ENCODE measurements at places on chromosomes 4 and X.

- DNase-seq = no peak
Measured at GRCh38 chr4:1195891-1196401, 23.6 kb upstream of the SPON2 start.

DNA sequence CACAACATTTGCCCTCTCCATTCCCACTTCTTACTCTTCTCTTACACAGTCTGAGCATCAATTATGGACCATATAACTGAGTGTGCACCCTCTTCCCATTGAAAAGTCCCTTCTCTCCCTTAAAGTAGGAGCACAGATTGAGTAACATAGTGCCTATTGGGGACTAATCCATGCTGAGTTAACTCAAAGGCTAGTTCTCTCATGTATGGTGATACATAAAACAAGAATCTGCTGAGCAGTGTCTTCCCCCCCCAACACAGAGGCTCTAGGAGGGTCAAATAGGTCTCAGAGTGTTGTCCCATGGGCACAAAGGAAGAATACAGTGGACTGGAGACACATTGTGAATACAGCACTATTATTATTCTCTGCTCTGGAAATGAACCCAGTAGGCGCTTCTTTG is 274.6 kb upstream of the BOD1L1 start:
- no peak for DNase-seq

GRCh38 chr4:155638195-155638965 is 28.3 kb upstream of the GUCY1A1 start:
- DNase-seq = no peak

DNA sequence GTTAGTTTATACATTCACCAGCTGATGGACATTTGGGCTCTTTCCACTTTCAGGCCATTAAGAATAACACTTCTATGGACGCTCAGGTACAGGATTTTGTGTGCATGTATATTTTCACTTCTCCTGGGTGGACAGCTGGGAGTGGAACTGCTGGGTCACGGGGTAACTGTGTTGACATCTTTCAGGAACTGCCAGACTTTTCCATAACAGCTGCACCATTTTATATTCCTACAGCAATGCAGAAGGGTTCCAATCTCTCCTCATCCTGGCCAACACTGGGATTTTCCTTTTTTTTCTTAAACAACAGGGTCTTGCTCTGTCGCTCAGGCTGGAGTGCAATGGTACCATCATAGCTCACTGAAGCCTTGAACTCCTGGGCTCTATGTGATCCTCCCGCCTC is 11.9 kb downstream of the HAUS7 start:
- no peak for DNase-seq

DNA sequence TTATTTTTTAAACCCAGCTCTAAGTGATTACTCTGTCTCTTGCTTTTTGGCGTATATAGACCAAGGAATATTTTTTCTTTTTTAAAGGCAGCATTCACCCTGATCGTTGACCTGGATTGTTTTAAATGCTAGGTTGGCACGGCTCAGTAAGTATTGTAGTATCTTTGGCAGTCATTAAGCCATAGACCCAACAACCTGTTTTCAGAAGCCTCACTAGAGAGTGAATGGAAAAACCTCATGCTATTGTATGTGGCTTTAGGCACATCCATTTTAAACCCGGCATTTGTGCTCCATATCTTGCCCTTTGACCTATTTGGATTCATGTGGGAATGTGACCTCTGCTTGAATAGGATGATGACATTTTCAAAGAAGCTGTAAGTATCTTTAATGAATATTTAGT is 183.9 kb downstream of the SNCA start:
- DNase-seq = no peak

All from NK-92 treated with Interleukin-12 subunit alpha and Interleukin-12 subunit beta, amount 100 ng/mL, for 24 hours (cell line).